ENCODE measurements at places on chromosomes 6 and 20.

- no peak for DNase-seq
These were observed 9.7 kb upstream of the WFDC8 start for GRCh38 chr20:45588800-45589199.

DNA sequence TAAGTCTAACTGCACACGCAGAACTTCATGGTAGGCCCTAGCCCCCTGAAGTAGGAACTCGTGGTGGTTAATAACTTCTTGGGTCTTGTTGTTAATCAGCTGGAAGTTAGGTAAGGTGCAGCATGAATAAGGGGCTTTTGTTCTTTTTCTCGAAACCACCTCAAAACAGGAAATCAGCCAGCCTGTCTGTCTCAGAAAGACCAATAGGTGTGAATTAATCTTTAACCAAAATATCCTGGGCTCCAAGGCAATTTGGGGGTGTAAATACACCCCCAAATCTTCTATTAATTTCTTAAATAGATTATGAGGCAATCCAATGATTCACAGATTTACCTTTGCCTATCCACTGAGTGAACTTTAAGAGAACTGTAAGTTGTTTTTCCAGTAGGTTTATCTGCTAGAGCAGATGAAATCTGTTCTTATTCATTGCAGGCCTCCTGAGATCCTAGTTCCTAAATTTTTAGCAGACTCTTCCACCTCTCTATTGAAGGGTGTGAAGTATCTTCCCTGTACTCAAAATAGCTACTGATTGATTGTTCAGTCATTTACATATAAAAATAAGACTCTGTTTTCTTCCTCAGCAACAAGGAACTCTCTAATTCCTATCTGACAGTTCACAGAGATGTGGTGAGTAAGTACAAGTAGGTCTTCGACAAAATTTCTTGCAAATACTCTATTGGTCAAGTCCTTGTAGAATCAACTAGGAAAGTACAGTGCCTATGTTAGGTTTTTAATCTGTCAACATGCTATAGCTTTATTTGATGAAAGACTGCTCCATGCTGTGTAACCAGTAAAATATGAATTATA, 427.1 kb upstream of the NOX3 start:
- DNase-seq: no peak

DNA sequence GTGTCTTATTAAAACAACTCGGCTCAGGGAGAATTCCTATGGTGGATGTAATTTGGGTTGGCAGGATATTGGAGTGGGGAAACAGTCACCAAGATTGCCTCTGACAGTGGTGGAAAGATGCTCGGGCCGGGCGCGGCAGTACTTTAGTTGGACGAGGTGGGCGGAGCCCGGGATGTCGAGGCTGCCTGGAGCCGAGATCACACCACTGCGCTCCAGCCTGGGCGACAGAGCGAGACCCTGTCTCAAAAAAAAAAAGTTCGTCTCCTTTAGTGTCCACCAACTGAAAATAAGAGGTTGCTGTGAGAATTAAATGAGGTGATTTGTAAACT, 621 bp downstream of the NOL7 start:
- DNase-seq: no peak

- DNase-seq: no peak
These were observed 506.2 kb upstream of the SLC35B3 start for GRCh38 chr6:8941577-8941976.

DNA sequence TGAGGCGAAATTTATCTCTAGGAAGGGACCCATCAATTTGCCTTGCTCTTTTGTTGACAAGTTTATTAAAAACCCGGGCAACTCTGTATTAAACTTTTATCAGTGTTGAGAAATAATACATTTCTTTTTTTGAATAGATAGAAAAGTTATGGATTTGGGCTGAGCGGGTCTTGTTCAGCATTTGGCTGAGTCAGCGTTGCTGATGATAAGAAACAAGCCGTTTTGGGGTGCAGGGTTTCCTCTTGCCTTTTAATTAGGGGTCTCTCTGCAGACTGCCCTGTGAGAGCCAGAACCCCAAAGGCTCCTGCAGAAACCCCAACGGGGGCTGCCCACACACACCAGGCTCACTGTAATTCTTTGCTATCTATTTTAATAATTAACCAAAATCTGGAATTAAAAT, 82.1 kb upstream of the SLCO4A1 start:
- DNase-seq: no peak

DNA sequence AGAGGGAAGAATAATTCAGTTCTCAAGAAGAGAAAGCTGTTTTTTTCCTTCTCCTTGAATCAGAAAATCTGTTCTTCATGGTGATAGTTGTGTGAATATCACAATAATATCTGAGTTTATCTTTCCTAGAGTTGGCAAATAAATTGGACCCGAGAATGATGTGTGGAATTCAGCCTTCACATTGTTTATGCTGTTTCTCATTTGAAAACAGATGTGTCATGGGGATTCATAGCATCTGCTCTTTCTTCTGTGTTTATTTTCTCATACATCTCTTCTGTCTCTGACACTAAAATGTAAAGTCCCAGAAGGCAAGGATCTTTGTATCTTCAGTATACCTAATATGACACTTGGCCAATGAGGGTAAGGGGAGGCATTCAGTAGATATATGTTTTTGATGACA, 103.6 kb upstream of the SGK1 start:
- DNase-seq: no peak

DNA sequence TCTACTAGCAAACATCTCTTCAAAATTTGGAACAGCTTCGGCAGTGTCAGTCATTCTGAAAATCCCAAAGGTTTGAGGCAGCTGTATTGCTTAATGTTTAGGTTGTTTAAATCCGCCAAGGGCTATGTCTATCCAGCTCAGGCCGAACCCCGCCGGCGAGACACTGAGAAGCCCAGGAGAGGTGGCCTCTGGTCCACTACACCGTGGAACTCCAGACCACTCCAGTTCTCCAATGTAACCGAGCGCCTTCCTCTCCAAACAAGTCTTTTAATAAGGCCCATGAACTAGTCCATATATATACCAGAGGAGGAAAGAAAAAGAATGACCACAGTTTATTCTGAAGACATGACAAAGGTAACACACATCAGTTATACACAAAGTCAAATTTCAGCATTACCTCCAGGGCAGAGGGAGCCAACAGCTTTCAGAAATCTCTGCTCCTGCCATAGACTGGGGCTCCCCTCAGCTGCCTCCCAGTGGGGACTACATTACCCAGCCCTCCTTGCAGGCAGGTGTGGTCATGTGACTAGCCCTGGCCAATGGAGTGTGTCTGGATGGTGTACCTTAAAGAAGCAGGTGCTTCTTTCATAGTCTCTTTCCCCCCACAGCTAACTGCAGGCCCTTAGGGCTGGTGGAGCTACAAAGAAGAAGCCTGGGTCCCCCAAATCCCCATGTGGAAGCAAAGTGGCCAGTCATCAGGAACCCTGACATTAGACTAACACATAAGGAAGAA, at the start of gene RAMACL:
TSS of gene RAMACL (minus strand) at position 255 of the 733 bp plus-strand sequence. CDS start at position 54, 201 bp downstream.
- peak; percentile 25 for DNase-seq

DNA sequence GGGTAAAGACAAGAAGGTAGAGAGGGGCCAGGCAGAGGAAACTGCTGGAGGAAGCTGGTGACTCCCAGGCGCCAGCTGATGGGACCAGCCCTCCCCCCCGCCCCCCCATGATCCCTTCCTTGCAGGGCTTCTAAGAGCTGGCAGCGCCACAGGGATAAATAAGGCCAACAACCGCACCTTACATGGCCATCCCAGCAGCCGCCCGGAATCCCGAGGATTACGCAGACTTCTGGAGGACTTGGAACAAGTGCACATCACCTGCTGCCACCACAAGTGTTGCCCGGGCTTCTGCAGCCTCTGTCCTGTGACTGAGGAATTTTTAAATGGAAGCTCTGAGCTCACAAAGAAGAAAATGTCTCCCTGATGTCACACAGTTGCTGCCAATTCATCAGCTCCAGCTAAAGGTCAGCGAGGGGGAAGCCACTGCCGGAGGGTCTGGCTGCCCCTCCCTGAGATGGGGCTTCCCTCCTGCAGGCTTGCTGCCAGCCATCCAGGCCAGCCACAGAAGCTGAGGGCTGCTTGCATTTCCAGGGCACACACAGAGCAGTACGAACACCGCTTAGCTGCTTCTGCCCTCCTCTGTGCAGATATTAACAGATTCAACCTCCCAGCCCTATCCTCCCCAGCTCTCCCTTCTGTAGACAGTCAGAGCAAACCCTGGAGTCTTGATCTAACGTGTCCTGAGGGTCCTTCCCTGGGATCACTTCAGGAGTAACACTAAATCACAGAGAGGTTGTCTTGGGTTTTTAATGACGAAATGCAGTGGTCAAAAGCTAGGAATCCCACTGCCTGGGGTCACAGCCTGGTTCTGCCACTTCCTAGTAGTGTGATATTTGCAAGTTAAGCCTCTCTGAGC, 38.6 kb upstream of the PIM1 start:
- DNase-seq: no peak

DNA sequence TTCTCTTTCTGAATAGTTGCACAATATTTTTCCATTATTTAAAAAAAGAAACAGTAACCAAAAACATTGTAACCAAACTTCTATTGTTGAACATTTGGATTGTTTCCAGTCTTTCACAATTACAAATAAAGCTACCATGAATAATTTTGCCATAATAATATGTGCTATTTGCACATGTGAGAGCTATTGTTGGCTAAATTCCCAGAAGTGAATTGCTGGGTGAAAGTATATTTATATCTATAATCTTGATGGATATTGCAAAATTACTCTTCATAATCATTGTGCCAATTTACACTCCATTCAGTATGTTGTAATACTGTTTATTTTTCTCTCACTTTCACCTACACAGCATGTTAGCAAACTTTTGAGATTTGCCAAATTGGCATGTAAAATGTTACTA, 36.6 kb upstream of the SLC22A16 start:
- DNase-seq: no peak

GRCh38 chr20:37523911-37524700, 3.1 kb downstream of the NNAT start:
- DNase-seq: no peak

DNA sequence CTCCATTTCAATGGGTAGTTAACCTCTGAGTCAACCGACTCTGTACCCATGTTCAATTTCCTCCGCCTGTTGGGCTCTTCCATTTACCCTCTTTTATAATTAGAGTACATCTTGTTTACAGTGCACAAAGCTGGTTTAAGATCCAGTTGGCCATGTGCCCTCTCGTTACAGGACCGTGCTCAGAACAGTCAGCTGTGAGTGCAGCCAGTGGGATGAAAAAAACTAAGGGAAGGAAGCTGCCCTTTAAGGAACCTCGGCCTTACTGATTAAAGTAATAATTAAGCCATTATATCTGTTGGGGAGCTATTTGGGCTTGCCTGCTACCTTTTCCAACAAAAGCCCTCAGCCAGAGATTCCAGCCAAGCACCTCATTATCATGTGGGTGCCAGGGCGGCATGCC, 68.8 kb downstream of the TMEM170B start:
- DNase-seq: no peak

DNA sequence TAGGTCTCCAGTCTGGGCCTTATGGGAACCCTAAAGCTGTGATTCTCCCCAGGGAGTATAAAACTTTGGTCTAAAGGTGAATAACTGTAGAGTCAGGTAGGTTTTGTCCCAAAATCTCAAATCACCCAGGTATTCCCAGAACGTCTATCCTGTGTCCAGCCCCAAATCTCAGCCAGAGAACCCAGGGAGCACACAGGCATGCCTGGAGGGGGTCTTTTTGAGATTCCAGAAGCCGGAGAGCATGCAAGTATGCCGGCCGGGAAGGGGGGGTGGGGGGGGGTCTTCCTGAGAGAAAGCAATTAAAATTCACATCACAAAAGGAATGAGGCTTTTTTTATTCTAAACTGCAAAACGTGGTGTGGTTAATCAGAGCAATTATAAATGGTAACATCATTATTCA, 210.0 kb downstream of the PTPRT start:
- DNase-seq: no peak

GRCh38 chr20:38652995-38653394, 51.4 kb downstream of the ARHGAP40 start:
- DNase-seq: no peak

- no peak for DNase-seq
These were observed 33.4 kb downstream of the PRDM1 start for GRCh38 chr6:106119546-106119945.

- DNase-seq: no peak
These were observed 21.9 kb downstream of the TOP1 start for GRCh38 chr20:41050361-41051008.

DNA sequence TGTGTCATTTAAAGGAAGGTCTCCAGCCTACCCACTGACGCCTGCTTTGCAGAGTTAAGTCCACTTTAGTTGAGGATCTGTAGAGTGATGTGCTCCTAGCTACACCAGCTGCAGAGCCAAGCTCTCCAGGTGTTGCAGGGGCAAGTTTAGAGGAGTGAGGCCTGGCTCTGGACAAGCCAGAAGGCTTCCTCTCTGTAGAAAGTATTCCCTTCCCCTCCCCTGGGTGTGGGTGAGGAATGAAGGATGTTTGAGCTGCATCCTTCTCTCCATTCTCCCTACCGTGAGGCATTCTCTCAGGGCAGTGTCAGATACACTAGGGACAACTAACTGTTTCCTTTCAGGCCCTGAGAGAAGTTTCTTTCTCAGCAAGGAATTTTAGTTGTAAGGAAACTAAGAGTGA, 66.5 kb downstream of the ELOVL5 start:
- DNase-seq: no peak

DNA sequence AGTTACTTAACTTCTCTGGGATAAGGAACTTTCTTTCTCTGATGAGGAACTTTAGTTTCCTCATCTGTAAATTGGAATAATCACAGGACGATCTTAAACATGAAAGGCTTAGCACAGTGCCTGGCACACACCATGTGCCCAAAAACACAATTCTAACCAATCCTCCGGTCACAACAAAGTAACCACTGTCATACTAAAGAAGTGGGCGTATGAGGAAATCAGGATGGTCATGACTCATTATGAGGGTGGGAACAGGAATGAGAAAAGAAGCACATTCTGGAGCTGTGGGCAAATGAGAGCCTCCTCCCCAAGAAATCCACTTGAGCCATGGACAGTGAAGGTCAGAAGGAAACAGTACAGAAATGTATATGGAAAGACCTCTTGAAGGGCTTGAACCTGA, 82.9 kb downstream of the LRFN2 start:
- no peak for DNase-seq

DNA sequence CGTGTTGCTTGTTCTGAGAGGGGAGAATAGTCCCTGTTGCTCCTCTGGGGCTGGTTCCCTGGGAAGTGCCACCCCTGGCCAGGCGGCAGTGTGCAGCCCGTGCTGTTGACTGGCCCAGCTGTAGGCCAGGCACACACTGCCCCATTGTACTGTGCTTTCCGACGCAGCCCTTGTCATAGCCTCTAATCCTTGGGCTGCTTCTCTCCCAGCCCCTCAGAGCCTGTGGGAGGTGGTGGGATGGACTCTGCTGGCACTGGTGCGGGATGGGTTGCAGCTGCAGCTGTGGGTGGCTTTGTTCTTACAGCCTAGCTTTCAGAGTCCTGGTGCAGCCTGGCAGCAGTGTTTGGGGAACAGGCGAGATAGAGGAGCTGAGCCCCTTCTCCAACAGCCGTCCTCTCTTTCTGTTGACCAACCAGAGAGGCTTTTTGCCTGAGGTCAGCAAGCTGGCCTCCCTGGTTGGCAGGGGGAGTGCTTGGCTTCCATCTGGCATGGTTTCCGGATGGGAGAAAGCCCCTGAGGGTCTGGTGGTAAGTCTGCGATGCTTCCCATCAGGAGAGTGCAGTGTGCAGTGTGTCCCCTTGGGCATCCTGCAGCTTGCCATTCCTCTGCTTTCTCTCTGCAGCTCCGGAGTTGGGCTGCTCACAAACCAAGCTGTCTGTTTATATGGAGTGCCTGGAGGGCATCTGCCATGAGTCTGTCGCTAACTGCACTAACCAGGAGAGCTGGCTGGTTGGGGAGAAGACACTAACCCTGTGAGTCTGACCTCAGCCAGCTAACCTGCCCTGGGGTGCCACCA, 12.1 kb downstream of the TJAP1 start:
- no peak for DNase-seq

All from stimulated activated CD4-positive, alpha-beta T cell treated with anti-CD3 and anti-CD28 coated beads, Interleukin-15, amount 100 ng/mL, for 48 hours (primary cell).